ENCODE measurements at places on chromosomes 12 and 14. TPM values are rescaled to one million over a fixed set of nuclear protein-coding genes. Genes with fewer than 3 reads are reported as not detected.

DNA sequence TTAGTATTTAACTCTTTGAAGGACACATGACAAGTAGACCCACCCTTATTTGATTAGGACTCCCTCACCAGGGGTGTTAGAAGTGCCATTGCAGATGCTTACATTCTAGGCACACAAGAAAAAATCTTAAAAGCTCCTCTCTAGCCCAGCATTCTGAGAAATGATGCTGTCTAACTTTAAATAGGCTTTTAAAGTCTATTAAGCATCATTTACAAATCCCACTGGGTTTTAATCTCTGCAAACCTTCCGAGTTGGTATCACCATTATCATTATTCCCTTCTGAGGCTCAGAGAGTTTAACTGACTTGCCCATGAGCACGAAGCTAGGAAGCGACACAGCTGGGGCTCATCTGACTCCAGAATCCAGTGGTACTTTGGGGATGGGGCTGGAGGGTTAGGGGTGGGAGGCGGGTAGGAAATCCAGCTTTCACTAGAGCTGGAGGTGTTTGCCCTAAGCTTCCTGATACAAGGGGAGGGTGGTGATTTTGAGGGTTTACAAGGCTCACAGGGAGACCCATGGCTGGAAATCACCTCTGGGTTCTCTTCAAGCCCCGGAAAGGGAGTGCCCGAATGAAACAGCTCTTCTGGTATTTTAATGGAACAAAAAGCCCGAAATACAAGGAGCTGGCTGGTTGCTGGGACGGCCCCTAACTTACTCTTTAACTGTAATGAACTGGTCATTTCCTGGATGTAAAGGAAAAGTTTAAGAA, 109.2 kb upstream of the FUT8 start:
- no peak for DNase-seq
- peaks cover 5% of the 10 kb centered on the region for H3K4me1 ChIP-seq
- H3K4me3 ChIP-seq: no peak overlapping the region
- no peaks in the 10 kb centered on the region for H3K36me3 ChIP-seq
- no peaks in the 10 kb centered on the region for H3K27me3 ChIP-seq

The ATP2A2 gene
- 79.3 TPM for total RNA-seq

The CLMN gene
- 31.2 TPM for total RNA-seq

DNA sequence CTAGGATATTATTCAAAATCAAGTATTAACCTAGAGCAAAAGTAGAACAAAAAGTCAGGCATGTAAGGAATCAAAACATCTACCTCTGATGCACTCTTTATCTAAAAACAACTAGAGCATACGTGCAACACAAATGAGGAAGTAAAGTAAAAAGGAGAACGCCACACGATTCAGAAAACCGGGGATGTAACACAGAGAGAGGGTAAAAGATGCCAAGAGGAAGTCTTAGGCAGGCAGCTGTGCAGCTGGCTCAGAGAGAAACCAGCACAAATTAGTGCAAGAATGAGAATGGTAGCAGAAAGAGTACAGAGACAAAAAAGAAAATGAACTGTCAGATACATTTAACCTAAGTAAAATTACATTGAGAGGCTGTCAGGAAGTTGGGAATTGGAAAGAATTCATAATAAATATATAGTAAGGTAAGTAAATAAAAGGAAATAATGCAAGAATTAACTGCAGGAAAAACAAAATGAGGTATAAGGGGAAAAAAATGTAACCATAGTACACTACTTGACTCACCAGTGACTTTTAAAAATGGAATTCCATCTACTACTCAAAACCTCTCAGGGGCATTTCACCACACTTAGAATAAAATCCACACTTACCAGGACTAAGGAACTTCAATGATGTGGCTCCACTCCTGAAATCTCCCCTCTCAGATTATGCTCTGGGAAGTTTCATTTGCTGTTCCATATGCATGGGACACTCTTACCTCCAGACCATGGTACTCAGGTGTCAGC, 17.1 kb downstream of the BCAT1 start:
- no peaks in the 10 kb centered on the region for H3K27me3 ChIP-seq
- H3K27ac ChIP-seq: no peak overlapping the region
- no peak for DNase-seq
- no peak overlapping the region for H3K4me3 ChIP-seq
- H3K4me1 ChIP-seq: no peaks in the 10 kb centered on the region

The CLEC1A gene
- 8.1 TPM for total RNA-seq

DNA sequence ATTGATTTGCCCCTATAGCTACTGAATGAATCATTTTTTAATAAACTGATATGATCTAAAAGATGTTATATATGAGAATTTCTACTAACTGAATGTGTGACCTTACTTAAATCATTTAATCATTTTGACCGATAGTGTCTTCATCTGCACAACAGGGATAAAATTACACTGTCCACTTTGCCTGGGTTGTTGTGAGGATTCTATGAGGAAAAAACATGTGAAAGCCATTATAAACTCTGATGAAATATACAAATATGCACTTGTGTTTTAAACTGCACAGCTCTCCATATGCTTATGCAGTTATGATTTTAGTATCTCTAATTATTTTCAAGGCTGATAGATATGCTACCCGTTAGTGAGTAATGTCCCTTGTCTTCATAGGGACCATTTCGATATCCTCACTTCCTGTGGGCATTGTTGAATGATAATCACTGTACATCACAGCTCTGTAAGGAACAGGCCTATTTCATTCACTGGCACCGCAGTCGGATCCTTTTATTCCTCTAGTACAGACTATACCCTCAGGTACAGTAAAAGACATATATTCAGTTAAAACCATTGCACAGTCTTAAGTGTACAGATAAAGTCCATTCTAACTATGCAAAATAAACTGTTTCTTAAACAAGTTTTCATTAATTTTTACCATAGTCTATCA, 88.7 kb upstream of the RAP1B start:
- H3K36me3 ChIP-seq: no peaks in the 10 kb centered on the region
- H3K27me3 ChIP-seq: no peaks in the 10 kb centered on the region
- H3K27ac ChIP-seq: no peak overlapping the region
- H3K4me1 ChIP-seq: no peaks in the 10 kb centered on the region

DNA sequence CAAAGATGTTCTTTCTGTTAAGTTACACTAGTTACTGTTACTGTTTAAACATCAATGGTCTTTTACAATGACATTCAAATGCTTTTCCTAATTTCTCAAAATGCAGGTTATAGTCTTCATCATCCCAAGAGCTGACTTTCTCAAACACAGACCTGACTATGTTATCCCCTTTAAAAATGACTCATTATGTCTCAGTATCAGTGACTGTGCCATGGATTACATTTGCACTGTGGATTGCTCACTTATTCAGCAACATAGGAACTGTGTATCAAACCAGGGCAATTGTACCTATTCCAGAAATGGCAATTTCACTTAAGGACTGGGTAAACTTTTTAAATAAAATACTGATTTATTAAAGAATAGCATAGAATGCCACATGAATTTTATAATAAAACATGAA, 630.2 kb upstream of the NOVA1 start:
- H3K27ac ChIP-seq: no peak overlapping the region
- no peak for DNase-seq
- no peaks in the 10 kb centered on the region for H3K27me3 ChIP-seq
- no peaks in the 10 kb centered on the region for H3K4me1 ChIP-seq

GRCh38 chr12:78457938-78458337, 406.6 kb upstream of the SYT1 start:
- no peaks in the 10 kb centered on the region for H3K27me3 ChIP-seq
- no peaks in the 10 kb centered on the region for H3K4me1 ChIP-seq
- H3K36me3 ChIP-seq: no peaks in the 10 kb centered on the region
- no peak overlapping the region for H3K4me3 ChIP-seq

DNA sequence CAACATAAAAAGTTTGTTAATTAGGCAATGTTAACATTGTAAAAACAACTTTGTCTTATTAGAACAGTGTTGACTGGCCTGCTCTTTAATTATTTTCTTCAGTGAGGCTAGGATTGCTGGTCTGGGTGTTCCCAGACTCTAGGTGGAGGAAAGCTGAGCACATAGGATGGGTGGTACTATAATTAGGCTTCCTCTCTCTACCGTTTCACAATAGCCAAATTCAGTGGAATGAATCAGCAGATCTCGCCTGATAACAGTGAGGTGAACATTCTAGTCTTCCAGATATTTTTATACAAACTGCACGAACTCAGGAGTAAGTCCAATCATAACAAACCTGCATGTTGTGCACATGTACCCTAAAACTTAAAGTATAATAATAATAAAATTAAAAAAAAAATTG, 11.9 kb downstream of the PTGDR start:
- no peak for DNase-seq
- no peaks in the 10 kb centered on the region for H3K27me3 ChIP-seq
- no peak overlapping the region for H3K4me3 ChIP-seq
- no peaks in the 10 kb centered on the region for H3K4me1 ChIP-seq
- no peak overlapping the region for H3K27ac ChIP-seq

DNA sequence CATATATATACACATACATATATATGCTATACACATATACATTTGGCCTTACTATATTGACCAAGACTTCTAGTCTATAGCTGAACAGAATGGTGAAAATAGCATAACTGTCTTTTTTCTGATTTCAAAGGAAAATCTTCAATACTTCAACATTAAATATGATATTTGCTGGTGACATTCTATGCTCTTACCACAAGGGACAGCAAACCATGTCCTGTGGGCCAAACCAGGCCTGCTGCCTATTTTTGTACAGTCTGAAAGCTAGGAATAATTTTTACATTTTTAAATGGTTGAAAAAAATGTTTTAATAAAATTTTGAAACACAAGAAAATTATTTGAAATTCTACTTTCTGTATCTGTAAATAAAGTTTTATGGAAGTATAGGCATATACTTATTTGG, 63.6 kb downstream of the EML5 start:
- H3K4me1 ChIP-seq: no peaks in the 10 kb centered on the region
- no peaks in the 10 kb centered on the region for H3K36me3 ChIP-seq
- no peak overlapping the region for H3K27ac ChIP-seq
- DNase-seq: no peak
- H3K27me3 ChIP-seq: no peaks in the 10 kb centered on the region
- H3K4me3 ChIP-seq: no peak overlapping the region

The STYK1 gene
- 0.44 TPM for total RNA-seq

- no peak overlapping the region for H3K27ac ChIP-seq
- no peak for DNase-seq
- H3K4me3 ChIP-seq: no peak overlapping the region
- H3K4me1 ChIP-seq: no peaks in the 10 kb centered on the region
Measured at GRCh38 chr12:59149995-59150642, 229.8 kb upstream of the LRIG3 start.

The ACSM4 gene
- total RNA-seq: not detected

The KRT75 gene
- total RNA-seq: not detected
